ENCODE measurements at places on chromosomes 7 and 10.

DNA sequence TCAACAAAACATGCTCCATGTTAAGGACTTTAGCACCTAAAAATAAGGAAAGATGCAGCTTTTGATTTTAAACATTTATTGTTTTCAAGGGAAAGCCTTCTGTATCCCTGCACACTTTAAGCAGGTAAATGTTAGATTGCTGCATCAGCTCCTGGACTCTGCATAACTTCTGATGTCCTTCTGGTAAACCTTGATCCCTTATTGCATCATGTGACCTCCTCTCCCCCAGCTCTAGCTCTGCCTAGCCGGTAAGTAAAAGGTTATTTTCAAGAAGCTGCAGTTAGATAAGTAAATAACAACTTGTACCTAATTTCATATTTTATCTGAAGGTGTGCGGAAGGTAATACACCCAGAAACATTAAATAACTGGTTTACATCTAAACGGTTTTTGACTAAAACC lies 37.5 kb downstream of the PDK4 start:
- DNase-seq: no peak

- DNase-seq: no peak
Observed at GRCh38 chr7:47299496-47299895, 282.4 kb downstream of the TNS3 start.

DNA sequence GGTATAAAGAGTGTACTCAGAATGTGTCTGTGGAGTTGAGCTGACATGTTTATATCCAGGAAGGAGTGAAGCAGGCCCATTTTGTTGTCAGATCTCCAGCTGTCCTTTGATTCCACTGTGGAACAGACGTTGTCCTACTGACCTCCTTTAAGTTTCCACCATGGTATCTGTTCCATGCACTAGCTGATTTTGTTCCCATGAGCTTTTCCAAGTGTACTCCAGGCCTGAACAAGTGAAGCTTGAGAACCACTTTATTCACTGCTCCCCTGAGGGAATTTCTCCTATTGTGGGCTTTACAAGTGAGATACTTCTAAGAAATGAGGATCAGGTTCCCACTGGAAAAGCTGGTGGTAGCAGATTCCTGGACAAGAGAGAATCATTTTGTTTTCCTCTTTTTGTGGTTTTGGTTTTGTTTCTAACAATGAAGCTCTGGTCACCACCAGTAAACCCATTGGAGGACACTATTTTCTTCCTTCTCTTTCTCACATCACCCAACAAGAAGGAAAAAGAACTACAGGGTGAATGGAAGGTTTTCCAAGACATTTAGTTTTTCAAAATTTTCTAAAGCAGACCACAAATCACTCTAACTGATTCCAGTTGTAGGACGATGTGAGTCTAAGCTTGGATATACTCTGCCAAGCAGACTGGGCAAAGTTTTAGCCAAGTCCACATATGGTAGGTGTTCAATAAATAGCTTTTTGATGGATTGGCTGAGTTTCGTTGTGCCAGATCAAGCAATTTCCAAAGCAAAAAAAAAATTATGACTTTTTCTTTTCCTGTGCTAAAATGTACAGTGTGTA lies 144.2 kb downstream of the JCAD start:
- DNase-seq: no peak

GRCh38 chr10:114304571-114305421 lies 65.7 kb downstream of the VWA2 start:
- peak; percentile 40 for DNase-seq

DNA sequence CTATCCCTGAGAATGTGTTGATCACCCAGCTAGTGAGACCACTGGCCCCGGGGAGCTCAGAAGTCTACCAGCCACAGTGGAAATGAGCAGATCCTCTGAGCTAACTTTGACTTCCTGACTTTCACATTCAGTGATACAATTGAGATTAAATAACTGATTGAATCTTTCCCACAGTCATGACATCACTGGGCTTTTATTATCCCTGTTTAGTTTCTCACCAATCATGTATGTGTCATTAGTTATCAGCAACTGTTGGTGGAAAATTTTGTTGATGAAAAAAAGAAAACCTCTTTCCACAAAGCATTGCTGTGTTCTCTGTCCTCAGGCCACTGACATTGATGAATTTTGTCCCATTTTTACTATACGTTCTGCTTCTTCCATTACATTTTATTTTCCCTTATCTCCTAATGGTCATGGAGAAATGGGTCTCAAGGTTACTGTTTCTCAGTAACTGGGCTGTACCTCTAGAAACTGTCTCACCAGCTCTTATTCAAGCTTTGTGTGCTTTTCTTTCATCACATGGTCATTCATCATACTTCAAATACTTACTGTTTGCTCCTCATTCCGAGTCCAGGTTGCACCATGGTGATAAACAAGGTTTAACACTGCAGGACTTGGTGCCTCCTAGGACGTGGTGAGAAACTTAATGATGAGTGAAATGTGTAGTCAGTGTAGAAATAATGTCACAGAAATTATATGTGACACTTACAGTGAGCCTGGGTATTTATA lies 304.7 kb downstream of the CDK14 start:
- DNase-seq: no peak

- DNase-seq: no peak
Observed at GRCh38 chr10:91140995-91141549, 79.4 kb upstream of the PCGF5 start.

DNA sequence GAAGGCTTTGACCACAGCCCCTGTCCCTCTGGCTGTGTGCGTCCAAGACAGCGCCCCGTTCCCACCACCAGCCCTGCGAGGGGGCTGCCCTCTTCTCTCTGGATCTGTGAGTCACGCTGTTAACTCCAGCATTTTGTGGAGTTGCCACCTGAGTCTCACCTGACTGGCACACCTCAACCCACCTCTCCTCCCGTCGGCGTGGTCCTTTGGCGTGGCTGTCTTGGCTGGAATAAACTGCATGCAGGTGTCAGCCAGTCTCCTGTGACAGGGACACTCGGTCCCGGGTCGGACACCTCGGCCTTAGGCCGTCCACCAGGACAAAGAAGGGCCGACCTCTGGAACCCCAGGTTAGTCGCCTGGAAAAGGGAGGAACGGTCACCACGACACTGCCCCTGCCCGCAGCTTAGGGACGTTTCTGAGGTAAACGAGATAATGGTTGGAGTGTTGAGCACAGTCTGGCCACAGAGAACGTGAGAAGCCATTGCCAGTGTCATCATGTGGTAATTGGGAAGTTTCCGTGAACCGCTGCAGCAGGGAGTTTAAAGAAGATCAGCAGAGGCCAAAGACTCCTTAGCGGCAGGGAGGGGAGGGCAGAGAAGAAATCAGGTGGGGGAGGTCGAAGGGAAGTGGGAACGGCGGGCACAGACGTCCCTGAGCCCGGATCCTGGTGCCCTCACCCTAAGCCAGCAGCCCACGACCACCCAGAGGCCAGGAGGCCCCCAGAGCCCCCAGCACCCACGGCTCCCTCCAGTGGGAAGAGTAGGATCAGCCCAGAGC lies 73.6 kb upstream of the FAM20C start:
- DNase-seq: no peak

- no peak for DNase-seq
Observed at GRCh38 chr10:86533328-86533727, 11.7 kb upstream of the WAPL start.

DNA sequence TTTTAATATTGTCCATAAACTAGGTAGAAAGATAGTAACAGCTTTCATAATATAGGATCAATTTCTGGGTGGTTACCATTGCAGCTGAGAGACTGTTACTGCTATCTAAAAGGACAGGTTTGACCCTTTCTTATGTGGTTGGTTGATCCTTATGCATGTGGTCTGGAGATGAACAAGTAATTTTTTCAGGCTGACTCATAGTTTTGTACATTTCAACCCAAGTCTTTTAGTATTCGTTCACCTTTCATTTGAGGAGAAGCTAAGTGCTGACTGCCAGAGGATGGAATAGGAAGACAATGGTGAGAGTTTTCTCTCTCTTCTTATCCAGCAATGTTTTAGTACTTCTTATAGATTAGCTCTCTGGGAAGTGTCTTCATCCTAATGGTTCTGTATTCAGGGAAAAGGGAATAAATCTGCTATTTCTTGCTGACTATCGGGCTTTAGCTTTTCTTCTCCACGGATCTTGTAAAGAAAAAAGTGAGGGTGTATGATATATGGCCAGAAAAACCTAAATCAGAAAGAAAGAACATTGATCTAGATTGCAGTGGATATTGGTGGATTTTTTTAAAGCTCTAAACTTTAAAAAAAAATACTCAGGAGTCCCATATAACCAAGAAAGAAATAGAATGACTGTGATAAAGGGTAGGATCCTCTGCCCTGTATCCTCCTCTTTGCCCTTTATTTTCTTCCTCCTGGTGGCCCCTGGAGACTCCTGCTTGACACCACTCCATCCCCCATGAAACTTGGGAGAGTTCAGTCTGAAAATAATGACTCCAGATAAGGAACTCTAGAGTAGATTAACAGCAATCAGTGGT lies 88.0 kb downstream of the CPED1 start:
- no peak for DNase-seq

- no peak for DNase-seq
Observed at GRCh38 chr7:128017862-128018845, 13.1 kb downstream of the LRRC4 start.

DNA sequence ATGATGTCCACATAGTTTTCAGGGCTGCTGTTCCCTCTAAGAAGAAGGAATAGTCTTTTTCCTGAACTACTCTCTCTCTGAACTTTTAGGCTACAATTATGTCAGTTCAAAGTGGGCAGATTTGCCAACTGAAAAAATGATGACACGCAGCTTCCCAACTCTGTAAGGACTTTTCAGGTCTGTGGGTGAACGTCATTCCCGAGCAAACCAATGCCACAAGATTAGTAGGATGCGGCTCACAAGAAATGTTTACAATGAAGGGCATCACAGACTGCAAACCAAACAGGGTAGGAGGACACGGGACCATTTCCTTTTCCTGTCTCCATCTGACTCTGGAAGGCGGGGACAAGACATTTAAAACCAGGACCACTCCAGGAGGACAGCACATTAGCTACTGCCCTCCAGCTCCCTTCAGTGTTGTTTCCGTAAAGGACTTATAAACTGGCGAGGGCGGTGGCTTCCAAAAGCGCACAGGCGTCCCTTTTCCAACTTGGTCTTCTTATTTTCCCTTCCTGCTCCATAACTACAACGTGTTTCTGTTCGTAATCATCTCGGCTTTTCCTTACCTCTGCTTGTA lies 539 bp upstream of the MKLN1 start:
- DNase-seq: no peak

GRCh38 chr7:123993996-123994395 lies 38.9 kb downstream of the TMEM229A start:
- no peak for DNase-seq

DNA sequence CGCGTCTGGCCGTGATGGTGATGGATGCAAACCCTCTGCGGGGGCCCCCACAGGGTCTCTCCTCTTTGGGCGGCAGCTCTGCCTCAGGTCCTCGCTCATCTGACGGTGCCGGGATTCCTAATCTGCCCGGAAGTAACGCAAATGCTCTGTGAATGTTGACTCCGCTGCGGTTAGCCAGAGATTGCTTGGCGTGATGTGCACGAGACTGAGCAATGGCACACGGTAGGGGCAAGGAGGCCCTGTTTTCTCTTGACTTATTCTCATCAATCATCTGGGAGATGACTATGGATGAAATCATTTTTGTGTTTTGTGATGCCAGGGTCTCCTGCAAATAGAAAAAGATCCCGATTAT lies 116.5 kb upstream of the ADAM12 start:
- DNase-seq: no peak

- no peak for DNase-seq
Observed at GRCh38 chr10:107540981-107541380, 376.5 kb upstream of the SORCS1 start.

GRCh38 chr7:64653721-64654401 lies 12.1 kb upstream of the ZNF107 start:
- no peak for DNase-seq

DNA sequence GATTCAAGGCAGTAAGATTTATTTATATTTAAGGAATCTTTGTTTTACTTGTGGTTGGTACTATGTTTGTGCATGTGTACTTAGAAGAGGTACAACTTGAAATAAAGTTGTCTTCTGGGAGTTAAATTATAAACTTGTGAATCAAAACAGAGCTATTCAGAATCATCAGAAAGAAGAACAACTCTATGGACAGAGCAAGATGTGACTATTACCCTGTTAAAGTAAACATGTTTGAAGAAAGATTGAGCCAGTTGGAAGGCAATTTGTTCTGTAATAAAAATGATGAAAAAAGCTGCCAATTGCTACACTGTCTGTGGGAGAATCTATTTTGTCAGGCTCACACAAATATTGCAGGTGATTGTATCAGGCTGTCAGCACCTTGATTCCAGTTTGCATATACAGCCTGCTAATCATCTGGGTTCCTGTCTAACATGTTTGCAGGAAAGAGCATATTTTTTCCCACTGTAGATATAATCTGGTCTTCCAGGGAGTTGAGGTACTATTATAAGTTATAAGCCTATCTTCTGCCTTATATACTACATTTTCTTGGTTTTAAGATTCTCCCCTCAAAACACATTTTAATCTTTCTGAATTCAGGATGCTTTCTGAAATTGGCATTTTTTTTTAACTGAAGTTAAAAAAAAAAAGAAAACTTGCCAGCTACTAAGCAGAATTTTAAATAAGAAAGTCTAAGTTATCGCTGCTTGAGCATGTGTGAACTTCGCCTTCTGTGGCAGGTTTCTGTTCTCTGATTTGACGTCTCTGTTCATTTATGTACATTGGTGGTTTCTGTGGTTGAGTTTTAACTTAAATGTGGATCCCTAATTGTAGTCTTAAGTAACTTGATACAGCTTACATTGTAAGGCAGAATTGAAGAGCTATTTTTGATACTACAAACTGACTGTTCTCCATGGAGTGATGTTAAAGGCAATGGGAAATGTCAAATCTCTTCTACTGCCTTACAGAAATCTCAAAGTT lies 46.0 kb downstream of the ZNRF2 start:
- no peak for DNase-seq

- DNase-seq: no peak
Observed at GRCh38 chr10:19987931-19988330, 171.7 kb downstream of the PLXDC2 start.

- no peak for DNase-seq
Observed at GRCh38 chr7:30074422-30075030, 46.3 kb downstream of the PLEKHA8 start.

GRCh38 chr10:47092376-47092775 lies 181.1 kb downstream of the PTPN20 start:
- no peak for DNase-seq

DNA sequence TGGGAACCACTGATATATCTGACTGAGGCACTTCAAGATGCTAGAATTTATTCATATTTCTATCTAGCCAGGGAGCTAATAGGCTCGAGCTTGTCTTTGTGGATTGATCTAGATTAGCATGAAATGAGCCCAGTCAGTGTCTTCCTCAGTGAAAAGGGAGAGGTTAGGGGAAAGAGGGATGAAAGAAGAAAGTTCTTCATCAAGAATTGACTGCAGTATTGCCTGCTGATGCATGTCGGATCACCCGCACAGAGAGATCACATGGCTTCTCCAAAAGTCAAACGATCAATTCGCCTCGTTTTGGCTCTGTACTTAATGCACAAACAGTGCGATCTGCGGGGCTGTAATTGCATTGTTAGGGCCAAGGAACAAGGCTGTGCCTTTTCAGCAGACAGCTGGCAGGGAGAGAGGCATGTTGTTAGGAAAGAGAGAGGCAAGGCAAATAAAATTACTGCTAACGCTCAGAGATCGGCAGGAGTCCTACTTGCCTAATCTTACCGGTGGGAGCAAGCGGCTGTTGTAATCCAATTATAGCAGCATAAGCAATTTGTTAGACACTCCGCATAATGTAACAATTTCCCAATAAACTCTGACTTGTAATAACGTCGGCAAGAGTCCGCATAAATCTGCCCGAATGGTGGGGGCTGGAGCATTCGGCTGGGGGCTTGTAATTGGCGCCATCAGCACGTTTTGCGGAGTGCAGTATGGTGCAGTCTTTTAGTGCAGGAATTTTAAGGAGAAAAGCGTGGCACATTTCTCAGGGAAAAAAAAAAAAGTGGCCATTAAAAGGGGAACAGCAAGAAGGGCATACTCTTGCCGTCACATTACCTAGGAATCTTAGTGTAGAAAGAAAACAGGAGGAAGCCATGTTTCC lies 102.1 kb downstream of the POLL start:
- no peak for DNase-seq

Data from stimulated activated CD4-positive, alpha-beta T cell treated with anti-CD3 and anti-CD28 coated beads, Interleukin-15, amount 100 ng/mL, for 1 hour (primary cell).